ENCODE measurements at places on chromosomes 4 and X. TPM values are rescaled to one million over a fixed set of nuclear protein-coding genes. Genes with fewer than 3 reads are reported as not detected.

The PCDH19 gene
- total RNA-seq: 0.24 TPM

The MAGEA6 gene
- total RNA-seq: 13.6 TPM

The FANCB gene
- 3.6 TPM for total RNA-seq

The USP51 gene
- 0.43 TPM for total RNA-seq

The FAM47B gene
- not detected for total RNA-seq

The SPINK2 gene
- 0.18 TPM for total RNA-seq

The TMEM131L gene
- 5.8 TPM for total RNA-seq

The TMEM187 gene
- 7.2 TPM for total RNA-seq

The F8A3 gene
- 0.53 TPM for total RNA-seq

The SOWAHB gene
- total RNA-seq: 0.05 TPM

The UGT2B7 gene
- 0.35 TPM for total RNA-seq

The ARL9 gene
- not detected for total RNA-seq

The LUZP4 gene
- not detected for total RNA-seq

The CSAG3 gene
- total RNA-seq: not detected

The STOX2 gene
- 3.3 TPM for total RNA-seq

The EBP gene
- 148 TPM for total RNA-seq

The FATE1 gene
- total RNA-seq: not detected

All from A549 treated with Hydrocortisone at 1 μM for 4 hours (cell line).